ENCODE measurements at places on chromosomes 1 and 21.

DNA sequence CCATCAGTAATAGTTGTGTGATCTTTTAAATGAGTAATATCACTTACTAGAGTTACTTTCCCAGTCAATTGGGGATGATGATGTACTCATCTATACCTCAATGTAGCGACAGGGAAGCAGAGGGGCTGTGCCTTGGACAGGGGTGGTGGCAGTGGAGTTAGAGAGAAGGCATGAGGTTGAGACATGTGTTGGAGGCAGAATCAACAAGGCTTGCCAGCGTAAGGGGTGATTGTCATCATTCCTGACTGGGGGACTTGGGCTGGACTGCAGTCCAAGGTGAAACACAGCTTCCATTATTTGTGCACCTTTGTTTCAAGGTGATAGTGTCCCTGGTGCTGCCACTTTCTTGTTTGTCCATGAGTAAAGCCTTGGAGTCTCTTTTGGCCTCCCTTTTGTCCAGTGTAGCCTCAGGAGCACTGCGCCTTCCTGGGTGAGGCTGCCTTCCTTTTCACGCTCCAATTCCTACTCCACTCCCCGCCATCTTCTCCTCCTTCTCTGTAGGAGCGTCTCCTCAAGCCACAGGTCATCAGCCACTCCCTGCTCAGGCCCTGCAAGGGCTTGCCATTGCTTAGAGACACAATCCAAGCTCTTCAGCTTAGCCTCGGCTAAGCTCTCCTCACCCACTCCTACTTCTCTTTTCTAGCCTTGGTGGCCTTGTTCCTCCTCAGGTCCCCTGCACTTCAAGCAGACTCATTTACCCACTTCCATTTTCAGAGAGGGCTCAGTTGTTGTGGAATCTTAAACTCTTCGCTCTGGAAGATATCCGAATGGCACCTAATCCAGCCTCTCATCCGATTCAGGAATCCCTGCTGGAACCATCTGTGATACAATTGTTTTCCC is 77.6 kb upstream of the CD34 start:
- DNase-seq, result no peak

DNA sequence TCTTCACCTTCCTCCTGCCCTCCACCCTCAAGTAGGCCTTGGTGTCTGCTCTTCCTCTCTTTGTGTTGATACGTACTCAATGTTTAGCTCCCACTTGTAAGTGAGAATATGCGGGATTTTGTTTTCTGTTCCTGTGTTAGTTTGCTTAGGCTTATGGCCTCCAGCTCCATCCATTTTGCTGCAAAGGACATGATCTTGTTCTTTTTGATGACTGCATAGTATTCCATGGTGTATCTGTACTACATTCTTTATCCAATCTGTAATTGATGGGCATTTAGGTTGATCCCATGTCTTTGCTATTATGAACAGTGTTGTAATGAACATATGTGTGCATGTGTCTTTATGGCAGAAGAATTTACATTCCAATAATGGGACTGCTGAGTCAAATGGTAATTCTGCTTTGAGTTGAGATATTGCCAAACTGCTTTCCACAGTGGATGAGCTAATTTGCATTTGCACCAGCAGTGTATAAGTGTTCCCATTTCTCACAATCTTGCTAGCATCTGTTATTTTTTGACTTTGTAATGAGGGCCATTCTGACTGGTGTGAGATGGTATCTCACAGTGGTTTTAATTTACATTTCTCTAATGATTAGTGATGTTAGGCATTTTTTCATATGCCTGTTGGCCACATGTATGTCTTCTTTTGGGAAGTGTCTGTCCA is 272.7 kb downstream of the SDCCAG8 start:
- no peak for DNase-seq

- DNase-seq, result peak; percentile 79
These were observed 27.7 kb upstream of the DYRK1A start for GRCh38 chr21:37338671-37339551.

DNA sequence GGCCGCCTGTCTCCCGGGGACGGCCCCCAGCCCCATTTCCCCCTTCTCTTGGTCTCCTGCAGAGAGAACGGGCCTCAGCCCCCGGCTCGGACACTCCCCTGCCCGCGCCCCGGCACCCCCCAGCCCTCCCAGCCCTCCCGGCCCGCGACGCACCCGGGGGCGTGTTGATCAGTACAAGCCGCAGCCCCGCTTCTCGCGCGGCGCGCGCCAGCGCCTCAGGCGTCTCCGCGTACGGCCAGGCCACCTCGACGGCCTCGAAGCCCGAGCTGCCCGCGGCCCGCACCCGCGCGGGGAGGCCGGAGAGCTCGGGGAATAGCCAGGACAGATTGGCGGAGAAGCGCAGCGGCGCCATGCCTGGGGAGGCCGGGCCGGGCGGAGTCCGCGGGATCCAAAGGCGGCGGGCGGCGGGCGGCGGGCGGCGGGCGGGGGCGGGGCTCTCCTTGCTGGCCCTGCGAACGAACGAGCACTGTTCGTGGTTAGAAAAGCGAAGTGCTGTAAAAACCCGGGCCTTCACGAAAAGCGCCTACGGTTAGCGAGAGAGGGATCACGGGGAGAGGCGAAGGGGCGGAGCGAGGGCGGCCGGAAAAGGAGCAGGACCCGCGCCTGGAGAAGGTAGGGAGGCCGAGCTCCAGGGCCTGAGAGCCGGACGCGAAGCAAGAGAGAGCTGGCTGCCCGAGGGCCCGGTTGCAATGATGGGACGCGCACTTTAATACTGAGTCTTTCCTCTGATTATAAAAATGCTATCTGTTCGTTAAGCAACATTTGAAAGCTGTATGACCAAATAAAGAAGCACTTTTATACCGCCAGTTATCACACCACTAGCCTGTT is at the start of gene HYI:
Gene HYI (minus strand): TSS at position 490 of the 828 bp plus-strand sequence. CDS start 138 bp downstream, at position 352.
- DNase-seq, result peak; percentile 77

DNA sequence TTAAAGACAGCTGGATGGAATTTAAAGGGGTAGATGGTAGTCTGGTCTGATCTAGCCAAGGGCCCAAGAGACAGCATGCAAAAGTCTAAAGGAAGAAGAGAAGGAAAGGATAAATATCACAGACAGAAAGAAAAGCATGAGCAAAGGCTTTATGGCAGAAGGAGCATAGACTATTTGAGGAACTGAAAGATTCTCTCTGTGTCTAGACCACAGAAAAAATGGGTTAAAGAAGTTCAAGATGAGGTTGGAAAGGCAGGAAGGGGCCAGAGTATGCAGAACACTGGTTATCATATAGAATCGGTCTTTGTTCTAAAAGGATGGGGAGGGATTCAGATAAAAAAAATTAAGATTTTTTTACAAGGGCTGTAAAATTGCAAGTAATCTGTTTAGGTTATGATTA is 136.8 kb upstream of the SGIP1 start:
- no peak for DNase-seq

All from SHP77 (cell line).